ENCODE measurements at places on chromosomes 2 and 18.

DNA sequence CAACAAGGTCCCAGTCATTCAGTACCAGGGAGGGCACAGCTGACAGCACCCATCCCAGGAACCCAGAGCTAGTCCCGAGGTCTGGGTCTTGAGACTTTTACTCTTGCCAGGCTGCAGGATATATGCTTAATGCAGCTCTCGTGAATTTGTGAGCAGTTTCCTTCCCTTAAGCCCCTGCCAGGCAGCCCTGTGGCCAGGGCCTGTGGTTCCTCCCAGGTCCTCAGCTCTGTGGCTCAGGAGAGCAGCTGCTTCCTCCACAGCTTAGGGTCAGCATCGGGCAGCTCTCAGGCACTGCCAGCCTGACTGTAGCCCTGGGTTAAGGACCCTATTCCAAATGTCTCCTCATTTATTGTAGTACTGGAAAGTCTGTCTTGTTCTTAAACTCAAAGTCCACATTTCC is 1384.8 kb downstream of the RPIA start:
- no peak for DNase-seq

DNA sequence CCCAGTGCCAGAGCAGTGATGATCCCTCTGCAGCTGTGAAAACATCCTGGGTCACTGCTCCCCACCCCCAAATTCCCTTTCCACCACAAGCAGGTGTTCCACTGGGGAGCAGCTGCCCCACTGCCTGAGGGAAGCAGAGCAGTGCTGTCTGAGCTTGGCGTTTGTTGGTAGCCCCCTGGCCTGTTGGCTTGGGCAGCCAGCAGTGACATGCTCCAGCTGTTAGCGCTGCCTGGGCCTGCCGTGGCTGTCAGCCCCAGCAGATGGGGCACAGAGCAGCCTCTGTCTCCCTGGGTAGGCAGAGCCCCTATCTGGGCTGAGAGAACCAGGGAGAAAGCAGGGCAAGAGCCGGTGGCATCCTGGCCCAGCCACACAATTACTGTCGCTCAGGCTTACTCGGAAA is 247.7 kb downstream of the GLI2 start:
- DNase-seq: no peak

- no peak for DNase-seq
Observed at GRCh38 chr2:189191766-189192165, 12.2 kb upstream of the COL5A2 start.

- no peak for DNase-seq
Observed at GRCh38 chr2:219434718-219435525, at the start of gene SPEG. Gene SPEG, plus strand, starts transcription at chr2:219434843. Its CDS starts 135 bp downstream, at chr2:219434978.

GRCh38 chr18:78624646-78625279 is 354.9 kb upstream of the SALL3 start:
- DNase-seq: no peak

DNA sequence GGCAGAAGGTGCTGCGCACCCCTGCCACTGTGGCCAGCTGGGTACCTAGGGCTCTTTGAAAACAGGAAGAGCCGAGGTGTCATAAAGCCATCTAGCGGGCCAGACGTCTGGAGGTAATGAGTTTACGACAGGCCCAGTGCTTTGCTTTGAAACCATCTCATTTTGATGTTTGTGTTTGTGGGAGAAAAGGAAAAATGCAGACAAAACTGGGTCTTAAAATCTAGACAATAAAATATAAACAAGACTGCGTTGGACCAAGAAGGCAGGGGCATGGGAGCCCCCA is 3.2 kb downstream of the HOXD9 start:
- DNase-seq: no peak

DNA sequence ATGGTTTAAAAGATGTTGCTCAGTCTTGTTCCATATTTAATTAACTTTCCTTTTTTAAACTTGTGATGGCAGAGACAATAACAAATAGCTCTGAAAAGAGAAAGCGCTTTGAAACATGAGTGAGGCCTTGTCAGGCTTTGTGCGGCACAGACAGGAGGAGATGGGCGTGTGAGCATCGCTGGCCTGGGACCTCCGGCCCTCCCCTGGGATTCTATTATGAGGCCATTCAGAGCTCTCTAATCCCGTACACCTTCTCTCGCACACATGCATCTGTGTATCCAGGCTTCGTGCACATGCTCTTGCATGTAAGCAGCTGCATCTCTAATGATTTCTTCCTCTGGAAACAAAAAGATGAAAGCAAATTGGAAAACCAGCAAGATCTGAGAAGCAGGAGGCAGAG is 313.7 kb downstream of the ZNF521 start:
- no peak for DNase-seq

GRCh38 chr2:174717916-174718315 is 46.4 kb downstream of the CHRNA1 start:
- no peak for DNase-seq

DNA sequence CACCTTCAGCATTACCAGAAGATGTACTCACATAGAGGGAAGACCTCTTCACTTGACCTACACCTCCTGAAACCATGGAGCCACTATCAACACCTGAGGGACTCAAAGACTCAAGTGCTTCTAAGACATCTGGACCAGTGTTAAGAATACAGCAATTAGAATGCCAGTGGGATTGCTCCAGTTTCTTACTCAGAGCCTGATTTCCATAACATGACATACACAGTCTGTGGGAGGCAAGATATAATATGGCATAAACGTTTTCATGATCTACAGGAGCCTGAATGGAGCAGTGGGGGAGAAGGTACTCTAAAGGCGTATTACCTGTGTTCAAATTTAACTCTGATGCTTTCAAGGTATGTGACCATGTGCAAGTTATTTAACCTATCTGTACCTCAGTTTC is 57.2 kb downstream of the ZNF385B start:
- no peak for DNase-seq

DNA sequence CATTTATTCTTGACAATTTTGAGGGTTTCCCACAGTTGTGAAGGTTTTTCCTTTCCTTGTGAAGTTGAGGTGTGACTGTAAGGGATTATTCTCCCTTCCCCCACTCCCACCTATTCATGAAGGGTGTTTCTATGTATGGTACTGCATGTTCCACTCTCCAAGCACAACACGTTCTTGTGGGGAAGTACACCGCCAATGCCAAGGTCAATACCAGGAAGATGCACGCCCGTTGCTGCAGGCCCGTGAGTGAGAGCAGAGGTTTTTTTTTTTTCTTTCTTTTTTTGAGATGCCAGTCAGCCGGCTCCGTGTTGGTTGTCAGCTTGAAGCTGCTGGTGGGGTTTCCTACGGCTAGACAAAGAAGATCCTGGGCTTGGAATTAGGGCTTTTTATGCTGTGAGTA is 38.6 kb upstream of the EPHA4 start:
- no peak for DNase-seq

- no peak for DNase-seq
Observed at GRCh38 chr2:99602476-99602875, 112.7 kb upstream of the REV1 start.

DNA sequence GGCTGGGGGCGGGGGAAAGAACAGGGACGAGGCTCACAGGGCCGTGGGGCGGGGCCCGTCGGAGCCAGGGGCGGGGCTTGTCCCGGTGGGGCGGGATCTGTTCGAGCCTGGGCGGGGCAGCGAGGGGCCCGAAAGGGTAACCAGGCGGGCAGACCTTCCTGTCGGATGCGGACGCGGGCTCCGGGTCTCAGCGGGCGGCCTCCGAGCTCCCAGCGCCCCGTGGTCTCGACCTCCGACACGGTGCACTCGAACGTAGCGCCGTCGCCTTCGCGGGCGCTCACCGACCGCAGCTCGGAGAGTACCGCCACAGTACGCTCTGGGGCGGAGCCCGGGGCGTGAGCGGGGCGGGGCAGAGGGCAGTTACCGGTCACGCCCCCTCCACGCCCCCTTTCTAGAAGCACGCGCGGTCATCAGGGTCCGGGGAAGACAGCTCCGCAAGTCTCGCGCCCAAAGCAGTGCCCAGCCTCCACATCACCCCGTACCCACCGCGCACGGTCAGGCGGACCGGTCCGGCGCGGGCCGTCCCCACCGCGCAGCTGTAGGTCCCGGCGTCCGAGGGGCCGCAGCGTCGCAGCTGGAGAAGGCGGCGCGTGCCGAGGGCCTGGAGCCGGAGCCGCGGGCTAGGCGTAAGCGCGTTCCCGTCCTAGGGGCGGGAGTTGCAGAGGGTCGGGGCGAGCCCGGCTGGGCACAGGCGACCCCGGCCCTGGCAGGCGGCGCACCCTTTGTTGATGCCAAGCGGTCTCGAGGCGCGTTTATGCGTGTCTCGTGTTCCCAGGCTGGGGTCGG is 8.7 kb downstream of the TMEM198 start:
- DNase-seq: peak; percentile 54

DNA sequence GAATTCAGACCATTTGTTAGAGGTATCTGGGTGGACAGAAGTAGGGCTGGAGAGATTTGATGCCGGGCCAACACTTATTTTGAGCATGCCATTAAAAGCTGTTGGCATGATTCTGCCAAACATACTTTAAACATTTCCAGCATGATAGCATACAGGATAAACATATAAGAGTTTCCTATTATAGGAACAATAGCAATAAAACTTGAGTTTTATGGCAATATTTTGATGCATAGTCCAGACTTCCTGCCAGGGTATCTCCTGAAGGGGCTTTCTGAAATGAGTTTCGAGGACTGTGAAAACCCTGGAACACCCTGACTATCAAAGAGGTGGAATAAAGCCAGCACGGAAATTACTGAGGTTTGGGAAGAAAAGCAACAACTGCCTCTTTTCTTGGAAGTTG is 1398.0 kb upstream of the NXPH2 start:
- DNase-seq: no peak

DNA sequence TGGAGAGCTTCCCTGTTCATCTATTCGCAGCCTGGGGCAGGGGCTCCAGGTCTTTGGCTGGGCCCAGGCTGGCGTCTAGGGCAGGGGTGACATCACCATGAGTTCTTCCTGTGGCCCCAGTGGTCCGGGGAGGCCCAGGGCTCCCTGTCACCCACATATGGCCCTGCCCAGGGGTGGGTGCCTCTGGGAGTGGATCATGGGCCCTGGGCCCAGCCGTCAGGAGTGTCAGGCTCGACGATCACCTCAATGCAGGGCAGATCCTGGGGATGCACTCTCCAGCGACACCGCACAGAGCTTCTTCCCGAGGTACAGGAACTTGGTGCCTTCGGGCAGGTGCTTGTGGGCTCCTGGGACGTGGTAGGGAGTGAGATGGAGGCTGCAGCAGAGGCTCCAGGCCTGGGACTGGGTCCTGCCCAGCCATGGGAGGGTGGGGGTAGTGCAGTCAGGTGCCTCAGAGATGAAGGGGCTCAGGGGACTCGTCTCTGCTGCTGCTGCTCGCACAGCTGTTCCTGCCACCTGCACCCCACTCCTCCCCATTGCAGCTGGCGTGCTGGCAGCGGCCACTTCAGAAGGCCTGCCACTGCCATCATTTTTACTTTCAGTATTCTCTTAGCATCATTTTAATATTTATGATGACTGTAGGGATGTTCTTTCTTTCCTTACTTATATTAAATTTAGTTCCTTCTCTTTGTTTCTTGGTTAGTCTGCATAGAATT is 196.0 kb upstream of the VRK2 start:
- DNase-seq: no peak

GRCh38 chr18:24300703-24301102 is 96.9 kb downstream of the OSBPL1A start:
- DNase-seq: no peak

GRCh38 chr2:158745067-158745865 is 49.9 kb upstream of the DAPL1 start:
- no peak for DNase-seq

Measured in stimulated activated CD4-positive, alpha-beta T cell treated with anti-CD3 and anti-CD28 coated beads, Interleukin-12 subunit alpha, Interleukin-12 subunit beta, amount 100 ng/mL, for 48 hours (primary cell).